ENCODE measurements at places on chromosomes 16 and 17. TPM values are rescaled to one million over a fixed set of nuclear protein-coding genes. Genes with fewer than 3 reads are reported as not detected.

Gene LRRC46
- total RNA-seq = 0.82 TPM

Gene ZNF629
- 1.7 TPM for total RNA-seq

Gene FAM171A2
- 0.37 TPM for total RNA-seq

Gene CCL2
- not detected for total RNA-seq

Gene PEX12
- total RNA-seq = 4.1 TPM

Gene ADAP2
- 1.1 TPM for total RNA-seq

Gene KCNJ2
- total RNA-seq = not detected

Gene CCDC78
- 3.9 TPM for total RNA-seq

Gene NLRC3
- total RNA-seq = 92.6 TPM

Gene GDPD3
- 12.6 TPM for total RNA-seq

Gene CYBA
- 568 TPM for total RNA-seq

Gene ARHGDIG
- not detected for total RNA-seq

Gene ACSM3
- total RNA-seq = 5.1 TPM
